ENCODE measurements at places on chromosomes 5 and 9.

GRCh38 chr5:372556-372995 is 51.1 kb downstream of the AHRR start:
- no peak for DNase-seq

DNA sequence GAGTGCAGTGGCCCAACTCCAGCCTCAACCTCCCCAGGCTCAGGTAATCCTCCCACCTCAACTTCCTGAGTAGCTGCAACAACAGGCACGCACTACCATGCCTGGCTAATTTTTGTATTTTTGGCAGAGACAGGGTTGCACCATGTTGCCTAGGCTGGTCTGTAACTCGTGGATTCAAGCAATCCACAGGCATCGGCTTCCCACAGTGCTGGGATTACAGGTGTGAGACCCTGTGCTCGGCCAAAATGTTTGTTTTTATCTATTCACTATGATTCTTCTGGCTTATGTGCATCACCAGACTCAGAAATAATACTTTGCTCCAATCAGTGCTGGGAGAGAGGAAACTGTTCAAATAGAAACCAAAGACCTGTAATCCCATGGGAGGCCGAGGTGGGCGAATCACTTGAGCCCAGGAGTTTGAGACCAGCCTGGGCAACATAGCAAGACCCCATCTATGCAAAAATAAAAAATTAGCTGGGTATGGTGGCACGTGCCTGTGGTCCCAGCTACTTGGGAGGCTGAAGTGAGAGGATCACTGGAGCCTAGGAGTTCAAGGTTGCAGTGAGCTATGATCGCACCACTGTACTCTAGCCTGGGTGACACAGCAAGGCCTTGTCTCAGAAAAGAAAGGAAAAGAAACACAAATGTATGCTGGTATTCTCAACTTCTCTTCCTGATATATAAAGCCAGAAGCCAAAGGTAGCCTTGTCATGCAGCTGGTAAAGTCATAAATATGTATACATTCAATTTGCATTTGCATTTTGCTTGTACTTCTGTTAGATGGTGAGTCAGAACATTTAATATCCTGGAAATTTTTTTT is 4.5 kb downstream of the PIP5K1B start:
- no peak for DNase-seq

DNA sequence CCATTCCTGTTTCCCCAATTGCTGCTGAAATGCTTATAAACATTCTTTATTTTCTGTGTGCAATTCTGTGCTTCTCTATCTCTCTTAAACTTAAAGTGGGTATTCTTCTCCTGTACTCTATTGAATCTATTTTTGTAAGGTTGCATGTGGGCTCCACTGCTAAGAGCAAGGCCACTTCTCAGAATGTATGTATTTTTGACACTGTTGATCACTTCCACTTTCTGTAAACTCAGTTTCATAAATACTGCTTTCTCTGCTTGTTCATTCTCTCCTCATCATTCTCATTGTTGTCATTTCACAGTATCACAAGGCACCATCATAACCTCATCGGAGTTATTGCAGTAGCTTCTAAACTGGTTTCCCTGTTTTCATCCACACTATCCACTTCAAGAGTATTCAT is 483.0 kb upstream of the CDH18 start:
- no peak for DNase-seq

- DNase-seq: no peak
Observed at GRCh38 chr5:143592648-143593047, 189.2 kb upstream of the NR3C1 start.

DNA sequence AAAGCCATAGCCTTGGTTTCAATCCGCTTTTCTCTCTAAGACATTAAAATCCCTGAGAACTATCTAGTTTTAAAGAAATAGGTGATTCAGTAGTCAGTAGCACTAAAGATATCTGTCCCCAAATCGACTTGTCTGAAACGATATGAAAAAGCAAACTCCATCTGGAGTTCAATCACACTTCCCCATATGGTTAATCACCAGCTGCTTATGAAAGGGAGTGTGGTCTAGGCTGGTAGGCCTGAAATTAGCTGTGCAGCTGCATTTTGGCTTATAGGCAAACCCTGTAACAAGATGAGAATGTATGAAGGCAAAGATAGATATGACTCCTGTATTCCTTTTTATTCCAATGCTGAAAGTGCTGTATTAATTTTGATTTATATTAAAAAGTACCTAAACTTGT is 65.9 kb downstream of the DMRTA1 start:
- no peak for DNase-seq

DNA sequence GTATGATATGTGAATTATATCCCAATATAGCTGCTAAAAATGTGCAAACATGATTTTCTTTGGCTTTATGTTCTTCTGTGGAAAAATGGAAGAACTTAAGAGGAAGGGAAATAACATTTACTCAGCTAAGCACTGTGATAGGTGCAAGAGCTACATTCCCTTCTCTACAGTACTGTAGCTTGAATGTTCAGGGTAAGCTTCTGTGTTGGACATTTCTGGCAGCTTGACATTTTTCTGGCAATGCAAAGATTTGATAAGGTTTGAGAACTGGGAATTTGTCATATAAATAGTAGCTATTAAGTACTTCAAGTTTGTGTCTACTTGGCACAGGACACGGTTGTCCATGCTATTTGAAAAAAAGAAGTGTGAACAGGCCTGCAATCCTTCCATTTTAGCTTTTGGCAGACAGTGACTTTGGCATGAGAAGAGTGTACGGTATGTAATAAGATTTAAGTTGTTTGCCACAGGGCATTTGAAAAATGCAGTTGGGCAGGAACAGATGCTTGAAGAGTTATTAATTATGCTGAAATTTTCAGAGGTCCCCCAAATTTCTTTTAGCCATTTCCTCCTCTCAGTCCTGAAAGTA is 77.6 kb downstream of the KIF4B start:
- DNase-seq: no peak

- DNase-seq: no peak
Observed at GRCh38 chr5:66329078-66329477, 185.0 kb downstream of the SREK1 start.

DNA sequence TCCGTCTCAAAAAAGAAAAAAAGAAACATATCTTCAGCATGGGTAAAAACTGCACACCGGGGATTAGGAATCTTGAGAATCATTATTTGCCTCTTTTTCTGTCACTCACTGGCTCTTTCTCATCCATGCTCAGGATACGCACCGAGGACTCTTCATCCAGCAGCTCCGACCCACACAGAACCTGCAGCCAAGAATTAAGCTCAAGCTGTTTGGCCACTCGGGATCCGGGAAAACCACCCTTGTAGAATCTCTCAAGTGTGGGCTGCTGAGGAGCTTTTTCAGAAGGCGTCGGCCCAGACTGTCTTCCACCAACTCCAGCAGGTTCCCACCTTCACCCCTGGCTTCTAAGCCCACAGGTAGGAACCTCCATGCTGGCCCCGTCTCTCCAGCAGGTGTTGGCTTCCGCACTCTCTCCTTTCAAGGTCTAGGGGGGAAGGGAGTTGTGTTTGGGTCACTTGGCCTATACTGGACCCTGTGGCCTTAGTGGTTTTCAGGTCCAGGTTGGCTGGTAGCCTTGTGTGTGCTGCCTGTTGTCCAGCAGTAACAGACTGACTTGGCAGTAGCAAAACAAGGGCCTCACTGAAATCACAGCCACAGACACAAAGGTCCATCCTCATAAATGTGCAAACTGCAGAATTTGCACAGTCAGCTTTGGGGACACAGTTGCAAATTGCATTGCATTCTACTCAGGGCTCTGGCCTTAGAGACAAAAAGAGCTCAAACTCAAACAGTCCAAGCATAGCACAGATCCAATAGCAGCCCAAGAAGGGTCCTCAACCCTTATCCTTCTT is 44.5 kb upstream of the CTSL start:
- no peak for DNase-seq

GRCh38 chr5:23257656-23258055 is 249.8 kb upstream of the PRDM9 start:
- no peak for DNase-seq

DNA sequence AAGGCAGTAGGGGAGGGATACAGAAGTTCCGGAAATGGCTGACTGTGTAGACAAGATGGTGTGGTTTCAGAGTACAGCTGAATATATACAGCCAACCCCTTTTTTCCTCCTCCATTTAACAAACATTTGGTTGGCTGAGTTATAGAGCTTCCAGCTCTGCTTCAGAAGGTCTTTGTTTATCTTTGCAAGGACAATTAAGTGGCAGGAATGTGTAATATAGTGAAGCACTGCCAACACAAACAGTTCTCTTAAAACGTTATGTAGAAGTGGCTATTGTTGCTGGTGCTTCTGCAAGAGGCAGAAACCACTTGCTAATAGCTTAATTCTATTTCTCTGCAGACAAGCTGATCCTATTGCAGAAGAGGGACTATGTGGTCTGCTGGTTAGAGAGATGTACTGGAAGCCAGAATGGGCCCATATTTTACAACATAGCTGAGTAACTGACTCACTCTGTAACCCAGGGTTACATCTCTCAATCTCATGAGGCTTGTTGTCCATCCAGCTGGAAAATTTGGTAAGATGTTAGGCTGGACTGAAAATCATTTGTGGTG is 62.7 kb upstream of the OSMR start:
- no peak for DNase-seq

DNA sequence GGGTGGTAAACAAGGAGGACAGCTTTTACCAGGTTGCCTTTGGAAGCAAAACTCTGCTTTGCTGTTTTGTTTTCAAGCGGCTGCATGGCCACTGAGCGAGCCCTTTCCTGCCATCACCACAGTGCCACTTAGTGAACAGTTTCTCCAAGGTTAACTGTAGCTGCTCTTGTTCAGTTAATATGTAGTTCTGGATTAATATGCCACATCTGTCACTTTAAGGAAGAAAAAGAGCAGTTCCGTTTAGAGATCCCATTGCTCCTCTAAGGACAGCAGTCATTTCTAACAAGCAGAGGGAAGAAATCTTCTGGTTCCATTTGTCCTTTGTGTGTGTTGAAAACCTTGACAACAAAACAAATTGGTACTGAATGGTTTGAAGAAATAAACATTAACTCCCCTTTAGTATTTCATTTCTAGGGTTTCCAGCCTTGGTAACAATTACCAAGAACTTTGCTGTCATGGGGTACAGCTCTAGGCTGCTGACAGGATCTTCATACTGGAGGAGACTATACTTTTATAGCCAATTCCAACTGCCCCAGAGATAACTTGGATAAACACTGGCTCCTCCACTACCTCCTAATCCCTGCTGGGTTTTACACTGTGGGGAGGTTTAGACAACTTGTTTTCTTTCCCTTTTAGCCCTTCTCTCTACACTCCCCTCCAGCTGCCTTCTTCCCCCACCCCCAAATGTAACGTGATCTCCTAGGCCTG is 10.3 kb upstream of the ABL1 start:
- DNase-seq: no peak

DNA sequence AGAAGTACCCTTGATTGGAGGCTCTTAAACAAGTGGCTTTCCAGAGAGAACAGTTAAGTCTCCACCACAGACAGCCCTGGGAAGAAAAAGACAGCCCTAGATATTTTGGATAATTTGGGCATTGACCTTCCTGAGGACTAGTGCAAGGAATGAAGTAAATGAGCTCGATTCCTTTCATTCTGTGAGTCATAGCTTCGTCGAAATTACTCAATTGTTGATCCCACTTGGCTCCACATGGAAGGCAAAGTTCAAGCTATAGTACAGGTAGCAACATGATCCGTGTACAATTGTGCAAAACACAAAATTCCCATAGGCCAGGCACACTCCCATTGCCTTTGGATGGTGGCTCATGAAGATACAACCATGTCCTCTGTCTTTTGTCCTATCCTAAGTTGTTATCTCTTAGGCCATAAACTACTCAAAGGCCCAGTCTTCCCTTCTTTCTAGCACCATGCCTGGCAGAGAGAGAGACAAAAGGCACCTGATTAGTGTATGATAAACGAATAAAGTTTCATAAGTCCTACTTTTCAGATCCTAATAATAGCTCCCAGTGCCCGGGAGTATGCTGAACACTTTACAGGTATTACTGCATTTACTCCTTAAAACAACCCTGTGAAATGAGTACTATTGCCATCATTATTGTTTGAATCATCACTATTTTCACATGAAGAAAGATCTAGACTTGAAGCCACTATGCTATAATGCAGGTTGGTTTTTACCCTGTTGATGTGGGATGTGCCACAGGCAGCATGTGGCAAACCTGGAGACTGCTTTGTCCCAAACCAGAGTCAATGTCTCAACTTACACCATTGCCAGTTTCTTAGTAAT is 116.7 kb upstream of the RANBP3L start:
- DNase-seq: no peak

DNA sequence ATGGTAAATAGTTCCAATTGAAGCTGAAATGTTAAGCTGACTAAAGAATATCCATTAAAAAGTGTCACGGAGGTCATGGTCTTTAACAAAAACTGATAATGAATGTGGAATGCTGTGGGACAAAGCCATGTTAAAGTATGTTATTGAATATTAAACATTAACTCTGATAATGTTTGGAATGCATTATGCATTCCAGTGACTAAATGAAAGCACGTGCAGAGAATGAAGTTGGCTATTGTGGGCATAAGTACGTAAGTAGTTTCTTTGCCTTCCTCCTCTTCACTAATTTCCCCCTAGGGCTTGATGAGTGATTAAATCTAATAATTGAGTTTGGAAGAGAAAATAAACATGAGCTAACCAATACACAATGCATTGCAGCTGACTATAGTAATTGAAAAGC is 640.4 kb upstream of the CDH10 start:
- DNase-seq: no peak

GRCh38 chr9:114837923-114838322 is 32.1 kb upstream of the TNFSF15 start:
- no peak for DNase-seq
